ENCODE measurements at places on chromosomes 2 and 18.

GRCh38 chr2:84856787-84857186, 24.1 kb downstream of the TRABD2A start:
- no peak for DNase-seq

GRCh38 chr2:47221946-47222345, 66.8 kb upstream of the STPG4 start:
- no peak for DNase-seq

- no peak for DNase-seq
Observed at GRCh38 chr2:81624825-81625224, 1320.3 kb upstream of the LRRTM1 start.

- no peak for DNase-seq
Observed at GRCh38 chr2:23631389-23631788, 246.4 kb downstream of the KLHL29 start.

- DNase-seq, result no peak
Observed at GRCh38 chr2:196750291-196750923, 49.1 kb downstream of the GTF3C3 start.

GRCh38 chr2:48249631-48250473, 280.1 kb upstream of the STON1 start:
- DNase-seq, result no peak

- no peak for DNase-seq
Observed at GRCh38 chr2:182946958-182947369, 80.5 kb upstream of the FRZB start.

DNA sequence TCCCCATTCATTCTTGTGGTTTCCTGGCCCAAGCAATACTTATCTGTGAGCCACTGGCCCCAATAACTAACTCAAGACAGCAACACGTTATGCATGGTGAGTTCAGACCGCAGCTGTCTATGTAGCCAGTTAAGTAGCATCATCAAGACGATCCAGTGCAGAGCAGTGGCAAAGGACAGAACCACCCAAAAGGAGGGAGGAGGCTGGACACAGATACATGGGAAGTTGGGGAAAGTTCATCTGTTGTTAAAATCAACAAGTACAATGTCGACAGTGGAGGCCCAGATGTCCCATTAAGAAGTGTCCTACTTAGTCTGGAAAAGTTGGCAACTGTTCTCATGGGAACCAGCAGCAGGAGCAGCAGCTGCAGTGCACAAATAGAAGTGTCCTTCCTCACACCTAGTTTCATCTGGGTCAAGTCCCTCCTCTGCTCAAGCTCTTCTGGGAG, 106.9 kb upstream of the THOC1 start:
- no peak for DNase-seq
